Fibroblast of skin of right quadriceps (primary cell): ENCODE measurements at places on chromosomes 7 and 10.

DNA sequence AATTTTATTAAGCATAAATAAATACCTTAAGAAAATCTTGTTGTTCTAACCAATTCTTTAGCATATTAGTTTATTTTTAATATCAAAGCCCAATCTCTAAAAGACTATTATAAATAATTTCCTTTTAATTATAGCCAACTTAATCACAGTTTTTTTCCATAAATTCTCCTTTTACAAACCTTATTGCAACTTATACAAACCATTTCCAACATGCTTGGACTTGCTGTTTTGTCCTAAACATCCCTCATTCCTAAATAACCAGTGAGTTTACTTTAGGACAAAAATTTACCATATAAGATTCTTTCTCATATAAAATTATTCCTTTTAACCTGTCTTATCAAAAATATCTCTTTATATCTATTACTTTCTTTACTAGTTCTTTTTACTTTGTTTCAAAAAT lies 25.2 kb upstream of the LSM8 start:
- no peak for DNase-seq

GRCh38 chr10:96721207-96721572 lies 876 bp upstream of the PIK3AP1 start:
- DNase-seq = no peak

- peak; percentile 61 for DNase-seq
Observed at GRCh38 chr10:33271969-33272583, 62.4 kb downstream of the NRP1 start.

- DNase-seq = no peak
Observed at GRCh38 chr7:55557666-55558188, 14.6 kb downstream of the VOPP1 start.

DNA sequence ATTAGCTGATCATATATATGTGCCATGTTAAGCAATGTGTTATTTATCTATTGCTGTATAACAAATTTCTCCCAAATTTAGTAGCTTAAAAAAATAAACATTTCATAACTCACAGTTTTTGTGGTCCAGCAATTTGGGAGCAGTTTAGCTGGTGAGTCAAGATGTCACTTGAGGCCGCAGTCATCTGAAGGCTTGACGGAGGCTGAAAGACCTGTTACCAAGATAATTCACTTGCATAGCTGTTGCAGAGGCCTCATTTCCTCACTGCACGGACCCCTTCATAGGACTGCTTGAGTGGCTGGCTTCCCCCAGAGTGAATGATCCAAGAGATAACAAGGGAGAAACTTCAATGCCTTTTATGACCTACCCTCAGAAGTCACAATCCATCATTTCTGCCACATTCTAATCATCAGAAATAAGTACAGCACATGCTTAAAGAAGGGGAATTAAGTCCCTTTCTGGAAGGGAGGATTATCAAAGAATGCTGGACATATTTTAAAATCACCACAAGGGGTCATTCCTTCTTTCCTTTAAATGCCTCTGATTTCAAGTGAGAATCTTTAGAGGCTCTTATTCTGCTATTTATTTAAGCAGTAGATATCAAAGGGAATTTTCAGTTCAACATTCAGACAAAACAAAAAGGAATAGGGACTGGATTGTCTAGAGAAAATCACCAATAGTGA lies 10.5 kb upstream of the SRPK2 start:
- peak; percentile 49 for DNase-seq

DNA sequence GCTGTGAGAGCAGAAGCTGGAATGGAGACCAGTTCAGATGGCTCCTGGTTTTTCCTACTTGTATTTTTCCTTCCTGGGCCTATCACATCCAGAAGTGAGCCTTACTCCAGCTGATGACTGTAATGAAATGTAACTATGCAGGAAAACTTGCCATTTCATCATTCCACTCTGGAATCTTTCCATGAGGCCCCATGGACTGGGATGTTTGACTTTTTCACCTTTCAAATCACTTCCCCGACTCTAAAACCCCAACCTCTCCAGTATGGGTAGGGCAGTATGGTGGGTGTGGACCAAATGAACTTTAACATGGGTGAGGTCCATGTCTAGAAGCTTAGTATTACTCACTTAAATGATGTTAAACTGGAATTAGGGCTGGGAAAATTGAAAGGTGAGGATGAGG lies 40.3 kb upstream of the DLD start:
- no peak for DNase-seq
